ENCODE measurements at places on chromosomes 5 and 9.

GRCh38 chr5:317086-317811 lies 4.3 kb upstream of the AHRR start:
- no peak for DNase-seq

- DNase-seq: no peak
Measured at GRCh38 chr5:168875832-168876231, 296.7 kb upstream of the PANK3 start.

GRCh38 chr9:127835991-127836516 lies 18.4 kb downstream of the ENG start:
- DNase-seq: no peak

- DNase-seq: no peak
Measured at GRCh38 chr9:124834591-124834990, 18.7 kb upstream of the WDR38 start.

DNA sequence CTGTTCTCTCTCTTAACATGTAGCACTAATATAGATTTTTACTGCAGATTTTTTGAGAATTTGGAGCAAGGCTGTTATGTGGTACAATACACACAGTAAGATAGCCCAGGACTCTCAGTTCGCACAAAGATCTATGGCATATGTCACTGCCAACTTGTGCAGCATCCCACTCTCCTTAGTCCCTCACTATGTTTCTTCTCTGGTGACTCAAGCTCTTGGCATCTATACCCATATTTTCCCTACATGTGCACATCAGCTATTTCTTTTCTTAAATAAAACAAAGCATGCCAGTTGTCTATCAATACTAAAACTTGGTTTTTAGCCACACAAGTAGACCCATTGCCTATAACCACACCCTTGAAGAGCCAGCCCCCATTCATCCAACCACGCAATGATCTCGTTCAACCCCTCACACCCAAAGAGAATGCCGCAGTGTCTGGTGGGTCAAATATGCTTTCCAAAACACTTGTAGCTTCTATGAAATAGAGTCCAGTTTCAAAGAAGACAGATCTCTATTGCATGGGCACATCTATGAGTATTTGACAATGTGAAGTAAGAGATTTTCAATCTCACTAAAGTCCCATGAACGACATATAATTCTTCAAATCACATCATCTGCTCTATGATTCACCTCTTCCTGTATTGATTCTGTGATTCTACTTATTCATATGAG lies 18.2 kb upstream of the IL7R start:
- no peak for DNase-seq

- DNase-seq: no peak
Measured at GRCh38 chr5:157989296-157989695, 130.4 kb upstream of the CLINT1 start.

DNA sequence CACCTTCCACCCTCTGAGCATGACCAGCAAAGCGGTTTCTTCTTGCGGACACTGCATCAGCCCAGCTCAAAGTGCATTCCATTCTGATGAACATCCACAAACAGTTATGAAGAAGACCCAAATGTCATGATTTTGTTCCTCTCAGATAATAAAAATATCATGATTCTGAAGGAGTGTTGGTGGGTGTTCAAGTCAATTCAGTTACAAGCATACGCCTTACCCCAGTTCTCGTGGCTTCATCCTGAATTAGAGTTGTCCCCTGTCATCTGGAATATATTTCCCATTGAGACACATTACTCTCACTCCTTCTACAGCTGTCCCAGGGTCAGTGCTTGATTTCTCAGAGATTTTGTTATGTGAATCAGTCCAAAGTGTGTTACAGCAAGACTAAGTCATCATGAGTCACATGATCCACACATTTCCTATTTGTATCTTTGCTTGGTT lies 325.4 kb downstream of the RFX3 start:
- DNase-seq: no peak

- no peak for DNase-seq
Measured at GRCh38 chr9:133351526-133351907, 3.5 kb downstream of the RPL7A start.
